ENCODE measurements at places on chromosomes 12 and 14. TPM values are rescaled to one million over a fixed set of nuclear protein-coding genes. Genes with fewer than 3 reads are reported as not detected.
A peak's percentile ranks its signal among the peaks of the same experiment; 100 is the strongest.

DNA sequence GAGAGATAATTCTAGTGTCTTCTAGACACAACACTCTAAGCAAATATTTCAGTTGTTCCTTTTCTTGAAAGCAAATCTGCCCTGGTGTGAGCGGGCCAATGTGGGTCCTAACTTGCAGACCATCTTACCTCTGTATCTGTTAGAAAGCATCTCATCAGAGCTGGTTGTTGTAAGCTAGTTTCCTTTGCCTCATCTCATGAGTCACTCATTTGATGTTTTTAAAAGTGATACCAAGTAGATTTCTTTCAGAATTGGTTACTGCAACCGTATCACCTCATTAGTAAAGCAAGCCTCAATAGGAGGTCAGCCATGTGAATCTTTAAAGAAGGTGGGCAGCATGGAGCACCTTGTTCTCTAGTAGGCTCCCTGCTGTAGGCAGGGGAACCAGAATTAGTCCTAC lies 78.6 kb downstream of the DAAM1 start:
- ATAC-seq: peak; percentile 62
- no peaks in the 10 kb centered on the region for H3K27me3 ChIP-seq
- H3K36me3 ChIP-seq: peaks cover 45% of the 10 kb centered on the region

DNA sequence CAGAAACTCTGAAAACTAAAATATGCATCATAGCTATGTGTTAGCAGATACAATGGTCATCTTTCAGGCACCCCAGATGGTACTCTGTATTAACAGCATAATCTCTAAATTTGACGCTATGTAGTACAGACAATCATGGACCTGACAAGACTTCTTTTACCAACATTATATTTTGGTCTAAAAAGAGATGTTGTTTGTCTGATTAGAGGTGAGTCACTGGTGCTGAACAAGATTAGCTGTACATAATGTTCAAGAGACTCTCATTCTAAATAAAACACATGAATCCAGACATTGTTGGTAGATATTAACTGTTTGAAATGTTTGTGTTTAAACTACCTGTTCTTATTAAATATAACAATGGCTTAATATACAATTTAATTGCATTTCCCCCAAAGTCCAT lies 146.4 kb upstream of the LMNTD1 start:
- peaks cover 6% of the 10 kb centered on the region for H3K27me3 ChIP-seq
- no peak for ATAC-seq
- no peaks in the 10 kb centered on the region for H3K4me1 ChIP-seq
- H3K27ac ChIP-seq: no peak overlapping the region

- no peak overlapping the region for H3K4me3 ChIP-seq
- peaks cover 2% of the 10 kb centered on the region for H3K27me3 ChIP-seq
- no peak for ATAC-seq
- H3K4me1 ChIP-seq: no peaks in the 10 kb centered on the region
- H3K36me3 ChIP-seq: no peaks in the 10 kb centered on the region
Observed at GRCh38 chr12:27937768-27938167, 34.8 kb downstream of the PTHLH start.

DNA sequence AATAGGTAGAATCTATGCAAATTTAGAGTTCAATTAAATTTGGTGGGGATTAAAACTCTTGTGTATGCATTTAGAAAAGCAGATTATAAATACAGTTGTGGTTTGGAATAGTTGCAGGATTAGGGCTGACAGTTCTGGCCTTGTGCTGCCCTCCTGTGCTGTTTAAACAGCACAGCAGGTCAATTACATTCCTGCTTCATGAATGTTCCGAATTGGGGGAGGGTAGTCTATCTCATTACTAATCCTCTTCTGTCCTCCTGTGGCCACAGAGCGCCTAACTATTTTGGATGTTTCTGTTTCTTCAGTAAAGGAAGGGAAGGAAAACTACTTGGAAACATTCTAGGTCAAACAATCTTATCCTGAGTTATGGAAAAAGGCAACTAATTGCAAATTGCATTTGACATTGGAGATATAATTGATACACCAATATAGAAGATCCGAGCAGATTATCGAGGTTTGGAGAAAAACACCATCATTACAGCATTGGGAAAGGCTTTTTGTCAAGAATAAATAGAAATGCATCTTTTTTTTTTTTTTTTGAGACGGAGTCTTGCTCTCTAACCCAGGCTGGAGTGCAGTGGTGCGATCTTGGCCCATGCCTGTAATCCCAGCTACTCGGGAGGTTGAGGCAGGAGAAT lies 8.7 kb upstream of the GPR19 start:
- ATAC-seq: peak; percentile 71
- H3K27me3 ChIP-seq: no peaks in the 10 kb centered on the region
- no peaks in the 10 kb centered on the region for H3K36me3 ChIP-seq
- peak overlapping the region; percentile 57 for H3K4me3 ChIP-seq
- H3K4me1 ChIP-seq: peaks cover 12% of the 10 kb centered on the region
- H3K27ac ChIP-seq: peak overlapping the region; percentile 57

DNA sequence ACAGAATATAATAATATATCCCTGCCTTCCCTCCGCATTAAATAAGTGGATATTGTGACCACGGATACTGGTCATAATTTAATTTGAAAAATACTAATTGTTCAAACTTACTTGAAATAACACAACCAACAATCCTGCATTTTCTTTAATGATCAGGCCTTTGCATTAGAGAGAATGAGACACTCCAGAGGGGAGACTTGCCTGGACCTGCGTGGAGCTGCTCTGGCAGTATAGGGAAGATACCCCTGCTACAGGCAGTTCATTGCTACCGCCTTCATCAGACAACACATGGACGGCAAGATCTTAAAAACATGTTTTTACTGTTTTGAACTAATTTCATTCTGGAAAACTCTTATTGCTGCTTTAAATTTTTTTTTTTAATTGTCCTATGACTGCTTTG lies 211.0 kb upstream of the FAR2 start:
- H3K4me1 ChIP-seq: no peaks in the 10 kb centered on the region
- no peak overlapping the region for H3K4me3 ChIP-seq
- H3K27me3 ChIP-seq: peaks cover 4% of the 10 kb centered on the region

DNA sequence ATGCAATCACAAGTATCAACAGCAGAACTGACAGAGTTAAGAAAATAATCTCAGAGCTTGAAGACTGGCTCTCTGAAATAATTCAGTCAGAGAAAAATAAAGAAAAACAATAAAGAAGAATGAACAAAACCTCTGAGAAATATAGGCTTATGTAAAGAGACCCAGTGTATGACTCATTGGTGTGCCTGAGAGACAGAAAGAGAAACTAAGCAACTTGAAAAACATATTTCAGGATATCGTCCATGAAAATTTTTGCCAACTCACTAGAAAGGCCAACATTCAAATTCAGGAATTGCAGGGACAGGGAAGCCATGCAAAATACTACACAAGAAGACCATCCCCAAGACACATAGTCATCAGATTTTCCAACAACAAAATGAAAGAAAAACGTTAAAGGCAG lies 56.2 kb downstream of the APOBEC1 start:
- no peak overlapping the region for H3K27ac ChIP-seq
- ATAC-seq: no peak
- peak overlapping the region; percentile 48 for H3K4me3 ChIP-seq
- H3K4me1 ChIP-seq: no peaks in the 10 kb centered on the region
- peaks cover 21% of the 10 kb centered on the region for H3K27me3 ChIP-seq

L2HGDH gene
- 14.1 TPM for total RNA-seq

RPL10L gene
- total RNA-seq: not detected

DNA sequence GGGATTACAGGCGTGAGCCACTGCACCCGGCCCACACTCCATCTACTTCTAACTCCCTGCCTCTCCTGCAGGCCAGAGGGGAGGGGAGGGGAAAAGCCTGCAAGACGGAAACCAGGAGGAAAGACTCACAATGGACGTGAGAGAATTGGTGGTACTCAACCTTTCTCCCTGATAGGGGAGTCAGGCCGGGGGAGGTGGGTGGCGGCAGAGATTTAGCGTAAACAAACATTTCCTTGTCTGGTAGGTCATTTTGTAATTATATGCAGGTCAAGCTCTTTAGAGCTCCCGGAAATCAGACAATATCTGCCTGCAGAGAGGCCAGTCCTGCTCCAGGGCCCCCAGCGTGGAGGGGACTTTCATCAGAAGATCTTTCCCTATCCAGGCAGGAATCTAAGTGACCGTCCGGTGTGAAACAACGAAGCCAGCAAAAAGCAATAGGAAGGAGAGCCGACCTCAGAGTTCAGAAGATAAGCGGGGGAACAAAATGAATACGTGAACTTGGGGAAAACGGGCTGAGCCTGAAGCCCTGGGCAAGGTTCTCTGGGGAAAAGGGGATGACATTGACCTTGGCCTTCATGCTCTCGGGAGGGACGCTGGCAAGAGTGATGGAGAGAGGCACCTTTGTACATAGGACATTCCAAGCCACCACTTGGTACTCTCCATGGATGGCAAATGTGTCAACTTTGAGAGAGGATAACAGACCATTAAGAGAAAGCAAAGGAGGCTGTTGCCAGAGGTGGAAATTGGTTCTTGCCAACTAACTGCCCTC lies 62.3 kb downstream of the SPRING1 start:
- peak overlapping the region; percentile 47 for H3K27ac ChIP-seq
- no peaks in the 10 kb centered on the region for H3K27me3 ChIP-seq
- H3K4me1 ChIP-seq: peaks cover 8% of the 10 kb centered on the region
- H3K36me3 ChIP-seq: no peaks in the 10 kb centered on the region

TNS2 gene
- 4.6 TPM for total RNA-seq

GRCh38 chr12:45256721-45257120 lies 40.8 kb downstream of the ANO6 start:
- peaks cover 41% of the 10 kb centered on the region for H3K4me1 ChIP-seq
- H3K4me3 ChIP-seq: no peak overlapping the region
- no peak for ATAC-seq
- H3K27me3 ChIP-seq: no peaks in the 10 kb centered on the region
- no peak overlapping the region for H3K27ac ChIP-seq

Data from activated T-helper 17 cell treated with anti-CD3 and anti-CD28 coated beads, Interleukin-2, amount 50 U/mL, for 72 hours (primary cell).